ENCODE measurements at places on chromosomes 16 and 17.

GRCh38 chr17:68273722-68274121, 17.2 kb downstream of the SLC16A6 start:
- no peak for DNase-seq

- no peak for DNase-seq
These were observed 69.9 kb upstream of the CNTNAP4 start for GRCh38 chr16:76207270-76207669.

DNA sequence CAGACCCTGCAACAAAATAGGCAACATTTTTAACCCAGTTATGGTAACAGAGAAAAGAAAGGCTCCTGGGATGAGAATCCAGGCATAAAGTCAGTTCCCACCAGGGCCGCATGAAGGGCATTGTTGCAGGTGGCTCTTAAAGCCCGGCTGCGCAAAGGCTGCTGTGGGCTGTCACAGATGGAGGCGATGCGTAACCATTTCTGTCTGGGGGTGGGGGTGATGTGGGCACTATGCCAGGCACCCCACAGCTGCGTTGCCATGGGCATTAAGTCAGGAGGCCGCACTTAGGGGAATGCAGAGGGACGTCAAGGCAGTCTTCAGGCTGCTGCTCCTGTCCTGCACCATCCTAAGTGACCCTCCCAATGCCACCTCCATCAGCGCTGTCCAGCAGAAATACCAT, 228.4 kb downstream of the CPPED1 start:
- no peak for DNase-seq

GRCh38 chr16:50533317-50533716, 14.9 kb upstream of the NKD1 start:
- DNase-seq = no peak
